Vagina (tissue), 2 donors: ENCODE measurements at places on chromosomes 11 and 22.

DNA sequence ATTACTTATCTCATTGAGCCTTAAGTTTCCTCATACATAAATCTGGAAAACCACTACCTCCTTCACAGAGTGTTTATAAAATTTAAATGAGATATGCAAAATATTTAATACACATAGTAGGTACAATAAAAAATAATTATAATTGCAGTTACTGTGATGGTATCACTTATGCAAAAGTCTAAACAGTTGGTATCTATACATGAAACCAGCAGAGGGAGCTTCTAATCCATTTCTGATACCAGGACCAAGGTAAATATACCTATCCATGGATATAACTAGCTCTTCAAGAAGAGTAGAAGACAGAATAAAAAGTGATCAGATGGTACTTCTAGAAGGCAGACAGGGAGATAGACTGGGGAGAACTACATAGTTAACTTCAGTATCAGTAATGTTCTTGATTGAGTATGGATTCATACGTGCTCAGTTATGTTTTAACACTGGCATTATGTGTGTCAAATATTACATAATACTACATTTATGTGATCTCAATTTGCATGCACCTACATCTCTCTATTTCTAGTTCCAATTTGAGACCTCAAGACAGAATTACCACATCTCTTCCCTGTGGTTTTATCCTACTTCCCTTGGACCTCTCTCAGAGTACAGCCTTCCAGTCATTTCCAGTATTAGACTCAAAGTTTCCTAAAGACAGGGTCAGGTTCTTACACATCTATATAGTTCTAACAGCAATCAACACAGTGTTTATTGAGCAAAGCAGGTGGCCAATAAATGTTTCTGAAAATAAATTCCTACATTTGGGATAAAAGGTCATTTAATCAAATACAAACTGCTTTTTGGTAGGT is 13.7 kb upstream of the TSG101 start:
- peaks cover 19% of the 10 kb centered on the region for H3K36me3 ChIP-seq
- H3K27ac ChIP-seq = no peak overlapping the region
- H3K4me1 ChIP-seq = no peaks in the 10 kb centered on the region
- H3K27me3 ChIP-seq = no peaks in the 10 kb centered on the region
- no peak for DNase-seq
- no peak overlapping the region for H3K4me3 ChIP-seq

GRCh38 chr11:114166362-114166761 is 106.9 kb downstream of the ZBTB16 start:
- H3K4me3 ChIP-seq = no peak overlapping the region
- H3K4me1 ChIP-seq = peaks cover 96% of the 10 kb centered on the region
- H3K36me3 ChIP-seq = no peaks in the 10 kb centered on the region
- peak overlapping the region; percentile 95 for H3K27ac ChIP-seq

- peaks cover 58% of the 10 kb centered on the region for H3K4me1 ChIP-seq
- H3K4me3 ChIP-seq = peak overlapping the region; percentile 49
- peak overlapping the region; percentile 83 for H3K27ac ChIP-seq
- H3K27me3 ChIP-seq = no peaks in the 10 kb centered on the region
These were observed 596 bp upstream of the TNRC6B start for GRCh38 chr22:40176921-40177737.

DNA sequence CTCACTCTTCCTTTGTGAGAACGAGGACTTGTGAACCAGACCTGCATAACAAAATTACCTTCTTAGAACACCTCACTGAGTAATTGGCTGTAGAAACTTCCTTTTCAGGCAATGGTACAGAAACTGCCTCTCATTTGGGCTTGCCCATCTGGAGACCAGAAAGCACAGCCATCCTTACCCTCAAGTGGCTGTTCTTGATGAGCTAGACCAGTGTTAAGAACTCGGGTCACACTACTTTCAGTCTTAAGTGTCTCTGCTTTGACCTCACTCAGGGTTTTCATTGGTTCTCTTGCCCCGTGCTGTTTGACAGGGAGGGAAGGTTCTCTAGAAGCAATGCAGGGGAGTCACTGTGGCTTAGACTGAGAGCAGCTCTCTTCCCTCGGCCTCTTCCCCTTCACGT is 29.3 kb downstream of the NAT10 start:
- no peaks in the 10 kb centered on the region for H3K4me1 ChIP-seq
- no peak overlapping the region for H3K27ac ChIP-seq
- H3K4me3 ChIP-seq = no peak overlapping the region
- no peak for DNase-seq
- no peaks in the 10 kb centered on the region for H3K27me3 ChIP-seq
- peaks cover 91% of the 10 kb centered on the region for H3K36me3 ChIP-seq

DNA sequence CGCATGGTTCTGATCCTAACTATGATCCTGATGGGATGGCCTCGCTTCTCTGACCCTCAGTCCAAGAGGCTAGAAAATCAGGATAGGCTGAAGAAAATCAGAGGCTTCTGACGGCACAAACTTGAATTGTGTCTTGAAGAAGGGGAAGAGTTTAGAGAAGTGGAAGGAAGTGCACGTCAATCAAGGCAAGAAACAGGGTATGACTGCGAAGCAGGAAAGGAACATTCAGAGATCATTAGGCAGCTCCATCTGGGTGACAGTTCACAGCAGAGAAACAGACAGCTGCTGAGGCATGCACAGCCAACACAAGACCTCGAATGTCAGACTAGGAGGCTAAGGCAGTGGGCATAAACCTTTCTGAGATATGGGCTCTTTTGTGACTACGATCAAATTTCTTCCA is 29.3 kb downstream of the CLPB start:
- no peaks in the 10 kb centered on the region for H3K36me3 ChIP-seq
- no peaks in the 10 kb centered on the region for H3K27me3 ChIP-seq
- H3K4me3 ChIP-seq = no peak overlapping the region

DNA sequence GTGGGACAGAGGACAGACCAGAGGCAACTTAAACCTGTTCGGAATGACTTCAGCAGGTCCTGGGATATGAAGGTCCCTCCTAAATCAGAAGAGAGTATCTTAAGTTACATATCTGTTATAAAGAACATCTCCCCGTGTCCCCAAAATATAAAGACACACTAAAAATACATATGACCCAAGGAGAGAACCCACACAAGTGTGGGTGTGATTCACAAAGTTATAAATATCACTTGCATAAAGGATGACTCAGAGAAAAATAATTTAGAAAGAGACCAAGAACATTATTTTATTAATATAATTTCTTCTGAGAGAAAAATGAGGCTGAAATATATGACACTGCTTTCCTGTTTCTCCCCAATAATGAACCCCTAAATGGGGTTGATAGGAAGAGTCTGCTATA is 14.2 kb downstream of the OR5B21 start:
- no peak overlapping the region for H3K27ac ChIP-seq
- H3K36me3 ChIP-seq = no peaks in the 10 kb centered on the region
- H3K27me3 ChIP-seq = no peaks in the 10 kb centered on the region

DNA sequence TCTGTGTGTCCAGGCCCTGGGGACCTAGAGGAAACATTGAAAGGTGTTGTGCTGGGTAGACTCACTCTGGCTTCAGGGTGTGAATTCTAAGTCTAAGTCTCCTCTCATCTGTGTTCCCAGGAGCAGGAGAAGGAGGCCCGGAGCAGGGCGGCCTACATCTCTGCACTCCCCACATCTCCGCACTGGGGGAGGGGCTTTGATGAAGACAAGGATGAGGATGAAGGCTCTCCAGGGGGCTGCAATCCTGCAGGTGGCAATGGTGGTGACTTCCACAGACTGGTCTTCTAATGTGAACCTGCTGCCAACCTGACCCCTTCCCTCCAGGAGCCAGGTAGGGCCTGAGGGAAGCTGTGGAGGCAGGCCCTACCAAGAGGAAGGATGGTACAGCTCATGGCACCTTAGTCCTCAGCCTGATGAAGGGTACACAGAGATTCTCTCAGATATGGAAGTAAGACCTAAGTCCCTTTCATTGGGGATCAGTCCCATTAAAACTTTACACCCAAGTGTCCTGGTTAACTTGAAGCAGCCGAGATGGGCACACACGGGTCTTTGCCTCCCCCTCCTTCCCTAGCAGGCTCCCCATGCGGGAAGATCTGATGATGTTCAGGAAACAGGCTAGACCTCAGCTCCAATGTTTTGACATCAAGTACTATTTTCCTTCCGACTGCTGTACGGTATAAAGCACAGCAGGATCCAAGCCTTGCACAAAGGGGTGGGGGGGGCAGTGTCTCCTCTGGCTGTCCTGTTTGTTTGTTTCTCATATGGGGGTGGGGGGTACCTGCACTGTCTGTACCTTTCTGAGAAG is 25.0 kb downstream of the USP35 start:
- peaks cover 6% of the 10 kb centered on the region for H3K4me1 ChIP-seq
- no peak overlapping the region for H3K4me3 ChIP-seq
- no peak overlapping the region for H3K27ac ChIP-seq
- H3K27me3 ChIP-seq = no peaks in the 10 kb centered on the region
- H3K36me3 ChIP-seq = no peaks in the 10 kb centered on the region
- no peak for DNase-seq

DNA sequence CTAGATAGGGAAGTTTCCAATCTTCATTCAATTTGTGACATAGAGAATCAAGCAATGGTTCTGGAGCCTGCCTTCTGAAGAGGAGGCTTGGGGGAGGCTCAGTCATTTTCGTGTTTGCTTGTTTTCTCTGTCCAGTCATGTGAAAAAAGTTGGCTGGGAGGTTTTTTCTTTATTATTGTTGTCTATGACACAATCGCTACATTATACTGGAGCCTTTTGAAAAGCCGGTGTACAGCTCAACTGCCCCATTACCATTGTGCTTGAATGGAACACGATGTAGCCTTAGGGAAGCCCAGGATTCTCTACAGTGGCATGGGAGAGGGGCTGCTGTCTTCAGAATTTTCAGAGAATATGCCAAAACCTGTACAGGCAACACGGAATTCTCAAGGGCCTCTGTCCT is 57.9 kb upstream of the NCAM1 start:
- H3K27me3 ChIP-seq = no peaks in the 10 kb centered on the region
- peak overlapping the region; percentile 21 for H3K27ac ChIP-seq
- no peaks in the 10 kb centered on the region for H3K36me3 ChIP-seq
- peaks cover 6% of the 10 kb centered on the region for H3K4me1 ChIP-seq
- H3K4me3 ChIP-seq = no peak overlapping the region

DNA sequence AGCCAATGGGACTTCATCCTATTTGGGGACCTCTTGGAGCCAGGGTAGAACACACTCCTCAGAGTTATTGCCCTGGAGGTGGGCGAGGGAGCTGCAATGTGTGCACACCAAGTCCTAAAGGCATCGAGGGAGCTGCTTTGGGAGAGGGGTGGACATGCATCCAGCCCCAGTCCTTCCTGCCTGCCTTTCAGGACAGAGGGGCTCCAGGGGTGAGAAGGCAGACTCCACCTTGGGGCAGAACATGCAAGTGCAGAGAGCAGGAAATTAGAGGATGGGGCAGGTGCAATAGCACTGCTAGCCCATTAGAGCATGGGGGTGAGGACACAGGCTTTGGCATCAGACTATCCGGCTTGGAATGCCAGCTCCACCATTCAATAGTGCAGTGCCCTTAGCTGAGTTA is 288.5 kb downstream of the OPCML start:
- H3K4me1 ChIP-seq = no peaks in the 10 kb centered on the region
- H3K36me3 ChIP-seq = no peaks in the 10 kb centered on the region
- no peaks in the 10 kb centered on the region for H3K27me3 ChIP-seq
- H3K4me3 ChIP-seq = no peak overlapping the region

- peaks cover 15% of the 10 kb centered on the region for H3K4me1 ChIP-seq
- DNase-seq = no peak
- no peaks in the 10 kb centered on the region for H3K36me3 ChIP-seq
- H3K4me3 ChIP-seq = no peak overlapping the region
- no peaks in the 10 kb centered on the region for H3K27me3 ChIP-seq
These were observed 2.5 kb upstream of the TTLL8 start for GRCh38 chr22:50060441-50061140.

DNA sequence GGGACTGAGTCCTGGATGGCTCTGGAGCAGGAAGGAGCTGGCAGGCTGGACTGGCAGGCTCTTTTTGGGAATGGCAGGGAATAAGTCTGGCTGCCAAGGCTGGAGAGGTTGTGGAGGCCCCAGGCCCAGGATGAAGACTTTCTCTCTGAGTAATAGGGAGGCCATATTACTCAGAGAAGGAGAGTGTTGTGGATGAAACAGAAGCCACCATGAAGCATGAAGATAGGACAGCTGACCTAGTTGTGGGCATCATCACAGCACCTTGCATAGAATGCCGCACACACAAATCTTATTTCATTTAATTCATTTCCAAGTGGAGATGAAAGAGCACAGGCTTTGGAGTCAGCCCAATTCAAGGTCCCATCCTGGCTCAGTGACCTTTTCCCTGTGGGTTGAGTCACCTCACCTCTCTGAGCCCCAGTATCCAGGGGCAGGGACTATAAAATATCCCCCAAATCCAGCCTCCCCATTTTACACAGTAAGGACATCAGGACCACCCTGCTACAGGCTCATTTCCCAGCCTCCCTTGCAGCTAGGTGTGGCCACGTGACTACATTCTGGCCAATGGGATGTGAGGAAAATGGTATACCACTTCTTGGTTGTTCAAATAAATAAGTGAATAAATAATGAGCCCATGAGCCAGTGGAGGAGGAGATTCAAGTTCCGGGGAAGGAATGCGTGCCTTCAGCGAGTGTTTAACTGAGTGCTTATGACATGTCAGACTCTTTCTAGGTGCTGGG is 9.4 kb downstream of the CYTH4 start:
- H3K36me3 ChIP-seq = no peaks in the 10 kb centered on the region
- H3K27ac ChIP-seq = no peak overlapping the region
- H3K4me3 ChIP-seq = no peak overlapping the region
- DNase-seq = no peak
- no peaks in the 10 kb centered on the region for H3K4me1 ChIP-seq

GRCh38 chr11:73348838-73349237 is 27.4 kb upstream of the RELT start:
- peaks cover 35% of the 10 kb centered on the region for H3K4me1 ChIP-seq
- H3K27me3 ChIP-seq = no peaks in the 10 kb centered on the region
- no peak overlapping the region for H3K27ac ChIP-seq

- H3K27me3 ChIP-seq = no peaks in the 10 kb centered on the region
- H3K4me3 ChIP-seq = no peak overlapping the region
- DNase-seq = no peak
- H3K36me3 ChIP-seq = no peaks in the 10 kb centered on the region
These were observed 6.0 kb downstream of the RTL6 start for GRCh38 chr22:44492036-44492405.

DNA sequence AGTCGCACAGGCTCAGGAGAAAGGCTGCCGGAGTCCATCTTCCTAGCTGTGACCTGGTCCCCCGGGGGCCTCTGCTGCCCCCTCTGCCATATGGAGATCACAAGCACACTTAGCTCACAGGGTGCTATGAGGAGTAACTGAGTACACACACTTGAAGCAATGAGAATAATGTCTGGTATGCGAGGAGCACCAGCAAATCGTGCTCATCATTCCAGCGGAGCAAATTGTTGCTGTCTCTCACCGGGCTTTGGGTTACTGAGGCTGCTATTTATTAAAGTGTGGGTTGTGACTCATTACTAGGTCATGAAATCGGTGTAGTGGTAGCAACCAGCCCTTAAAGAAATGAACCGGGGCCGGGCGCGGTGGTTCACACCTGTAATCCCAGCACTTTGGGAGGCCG is 48.1 kb upstream of the EIF3D start:
- H3K27me3 ChIP-seq = no peaks in the 10 kb centered on the region
- H3K36me3 ChIP-seq = no peaks in the 10 kb centered on the region
- H3K4me3 ChIP-seq = no peak overlapping the region
- no peak overlapping the region for H3K27ac ChIP-seq
